Umbilical cord (tissue), 2 donors: ENCODE measurements at places on chromosomes 3 and 15. TPM values are rescaled to one million over a fixed set of nuclear protein-coding genes. Genes with fewer than 3 reads are reported as not detected.

DNA sequence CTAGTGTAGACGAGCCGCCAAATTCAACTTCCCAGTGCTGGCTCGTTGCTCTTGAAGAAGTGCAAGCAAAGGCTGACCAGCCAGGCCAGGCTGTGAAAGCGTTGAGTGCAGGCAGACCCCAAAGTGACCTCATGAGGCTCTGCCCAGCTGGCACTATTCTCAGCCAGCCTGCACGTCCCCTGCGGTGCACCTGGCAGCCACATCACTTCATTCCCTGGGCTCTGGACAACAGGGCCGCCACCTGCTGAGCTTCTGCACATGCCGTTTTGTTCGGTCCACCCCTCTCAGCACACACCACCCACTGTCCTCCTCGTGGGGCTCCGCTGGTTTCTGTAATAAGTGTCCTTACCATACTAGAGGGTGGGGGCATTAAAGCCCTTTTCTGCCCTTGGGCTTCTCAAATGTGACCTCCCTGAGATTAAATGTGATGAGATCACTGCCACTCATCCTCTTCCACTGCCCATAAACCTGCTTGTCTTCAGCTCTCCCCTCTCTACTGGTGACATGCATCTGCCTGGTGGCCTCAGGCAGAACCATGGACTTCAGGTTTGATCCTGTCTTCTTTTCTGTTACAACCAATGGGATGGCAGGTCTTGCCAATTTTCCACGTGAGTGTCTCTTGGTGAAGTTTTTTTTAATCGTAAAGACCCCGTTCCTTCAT lies 6.1 kb downstream of the RASGRF1 start:
- DNase-seq: no peak

Gene ZNF385D
- total RNA-seq: 16.6 TPM

- DNase-seq: no peak
These were observed 231.2 kb downstream of the IL5RA start for GRCh38 chr3:2879023-2879422.

GRCh38 chr3:72086743-72087087 lies 301.8 kb upstream of the PROK2 start:
- DNase-seq: no peak

GRCh38 chr3:58383476-58383875 lies 50.2 kb downstream of the PDHB start:
- DNase-seq: no peak

GRCh38 chr3:172096881-172097420 lies 57.6 kb downstream of the FNDC3B start:
- peak; percentile 71 for DNase-seq

Gene CTXN2
- 1.2 TPM for total RNA-seq

- peak; percentile 73 for DNase-seq
These were observed 60.4 kb upstream of the SLITRK3 start for GRCh38 chr3:165256554-165257065.

Gene SACM1L
- 50.8 TPM for total RNA-seq

Gene PLCH1
- 5.1 TPM for total RNA-seq

Gene NTRK3
- total RNA-seq: 24.1 TPM

DNA sequence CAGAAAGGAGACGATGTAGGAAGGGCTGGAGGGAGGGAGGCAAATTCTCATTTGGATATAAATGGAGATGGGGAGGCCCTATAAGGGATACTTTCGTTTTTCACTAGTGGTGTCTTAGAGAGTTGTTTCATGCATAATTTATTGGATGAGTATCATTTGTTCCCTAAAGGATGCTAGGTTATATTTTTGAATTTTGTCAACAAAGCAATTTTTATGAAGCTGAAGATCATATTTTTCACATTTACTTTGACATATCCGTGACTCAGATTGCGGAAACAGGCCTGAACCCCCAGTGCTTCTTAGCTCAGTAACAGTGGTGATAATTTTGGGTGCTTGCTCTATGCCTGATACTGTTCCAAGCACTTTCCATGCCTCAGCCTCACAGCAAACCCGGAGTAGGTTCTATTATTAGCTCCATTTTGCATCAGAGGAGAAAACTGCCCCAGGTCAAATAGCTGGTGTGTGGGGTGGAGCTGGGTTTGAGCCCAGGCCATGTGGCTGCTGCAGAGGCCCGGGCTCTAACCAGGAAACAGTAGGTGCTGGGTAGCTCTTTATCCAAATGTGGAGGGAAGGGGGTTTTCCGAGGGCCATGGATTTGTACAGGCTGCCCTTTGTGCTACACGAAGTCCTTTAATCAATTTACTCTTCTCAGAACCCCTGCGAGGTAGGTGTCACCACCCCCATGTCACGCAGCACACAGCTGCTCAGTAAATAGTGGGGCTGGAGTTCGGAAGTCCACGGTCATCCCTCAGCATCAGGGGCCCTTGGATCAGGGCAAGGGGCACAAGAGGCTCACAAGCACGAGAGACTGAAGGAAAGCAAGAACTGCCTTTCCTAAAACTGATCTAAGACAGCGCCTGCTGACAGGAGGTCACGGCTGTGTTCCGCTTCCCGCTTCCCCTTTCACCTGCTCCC lies 99.1 kb downstream of the SLC49A4 start:
- DNase-seq: no peak

- DNase-seq: no peak
These were observed 509.5 kb downstream of the NTRK3 start for GRCh38 chr15:87747087-87747486.

DNA sequence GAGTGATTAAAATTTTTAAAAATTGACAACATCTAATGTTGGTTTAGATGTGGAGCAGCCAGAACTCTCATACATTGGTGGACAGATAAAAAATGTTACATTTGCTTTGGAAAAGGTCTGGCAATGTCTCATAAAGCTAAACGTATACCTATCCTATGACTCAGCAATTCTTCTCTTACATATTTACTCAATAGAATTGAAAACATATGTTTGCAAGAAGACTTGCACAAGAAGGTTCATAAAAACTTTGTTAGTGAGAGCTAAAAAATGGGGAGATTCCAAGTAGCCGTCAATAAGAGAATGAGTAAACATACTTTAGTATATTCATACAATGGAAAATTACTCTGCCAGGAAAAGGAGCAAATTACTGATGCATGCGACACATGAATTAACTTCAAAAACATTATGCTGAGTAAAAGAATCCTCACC lies 30.0 kb downstream of the MASP1 start:
- DNase-seq: no peak

Gene C3orf70
- 38.5 TPM for total RNA-seq

Gene IL5RA
- total RNA-seq: 3.9 TPM

GRCh38 chr3:37221407-37221806 lies 47.0 kb upstream of the LRRFIP2 start:
- no peak for DNase-seq

DNA sequence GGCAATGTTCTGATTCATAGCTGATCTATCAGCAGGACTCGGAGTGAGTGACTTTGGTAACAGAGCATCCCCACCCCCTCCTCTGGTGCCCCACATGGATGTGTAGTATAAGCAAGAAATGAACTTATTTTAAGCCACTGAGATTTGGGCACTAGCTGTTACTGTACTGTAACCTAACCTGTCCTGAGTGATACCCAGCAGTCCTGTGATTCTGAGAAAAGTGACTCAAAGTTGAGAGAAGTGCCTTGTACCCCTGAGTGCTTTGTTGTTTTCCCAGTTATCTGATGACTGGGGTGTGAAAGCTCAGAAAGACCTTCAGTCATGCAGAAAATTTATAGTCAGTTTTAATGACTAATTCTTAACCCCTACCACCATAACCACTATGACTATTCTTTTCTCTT lies 439.9 kb upstream of the RBMS3 start:
- DNase-seq: no peak

DNA sequence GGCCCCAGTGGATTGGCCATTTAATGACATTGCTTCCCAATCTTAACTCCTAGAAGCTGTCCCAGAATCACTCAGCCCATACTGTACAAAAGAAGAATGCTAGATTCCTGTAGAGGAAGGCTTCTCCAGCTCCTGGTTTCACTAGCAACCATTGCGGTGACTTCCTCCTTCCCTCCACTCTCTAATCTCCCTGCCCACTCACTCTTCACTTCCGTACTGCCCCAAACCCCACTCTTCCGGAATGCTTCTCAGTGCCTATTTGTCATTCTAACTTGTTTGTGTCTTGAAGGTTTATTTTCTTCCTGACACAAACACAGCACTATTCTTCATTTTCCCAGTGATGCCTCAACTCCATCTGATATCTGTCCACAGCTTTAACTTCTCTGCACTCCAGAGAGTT lies 97.1 kb upstream of the SPATA16 start:
- DNase-seq: no peak

DNA sequence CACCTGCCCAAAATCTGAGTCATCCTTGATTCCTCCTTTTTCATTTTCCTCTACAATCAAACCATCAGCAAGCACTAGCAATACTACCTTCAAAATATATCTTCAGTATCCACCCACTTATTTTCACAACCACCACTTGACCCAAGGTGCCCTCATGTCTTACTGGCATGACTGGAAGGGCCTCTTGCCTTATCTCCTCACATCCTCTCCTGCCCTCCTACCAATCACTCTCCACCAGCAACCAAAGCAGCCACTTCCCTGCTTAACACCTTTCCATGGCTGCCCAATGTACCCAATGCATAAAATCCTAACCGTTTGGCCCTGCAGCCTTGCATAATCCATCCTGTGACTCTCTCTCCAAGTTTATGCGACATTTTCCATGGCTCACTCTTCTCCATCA lies 76.0 kb downstream of the MTHFS start:
- no peak for DNase-seq

DNA sequence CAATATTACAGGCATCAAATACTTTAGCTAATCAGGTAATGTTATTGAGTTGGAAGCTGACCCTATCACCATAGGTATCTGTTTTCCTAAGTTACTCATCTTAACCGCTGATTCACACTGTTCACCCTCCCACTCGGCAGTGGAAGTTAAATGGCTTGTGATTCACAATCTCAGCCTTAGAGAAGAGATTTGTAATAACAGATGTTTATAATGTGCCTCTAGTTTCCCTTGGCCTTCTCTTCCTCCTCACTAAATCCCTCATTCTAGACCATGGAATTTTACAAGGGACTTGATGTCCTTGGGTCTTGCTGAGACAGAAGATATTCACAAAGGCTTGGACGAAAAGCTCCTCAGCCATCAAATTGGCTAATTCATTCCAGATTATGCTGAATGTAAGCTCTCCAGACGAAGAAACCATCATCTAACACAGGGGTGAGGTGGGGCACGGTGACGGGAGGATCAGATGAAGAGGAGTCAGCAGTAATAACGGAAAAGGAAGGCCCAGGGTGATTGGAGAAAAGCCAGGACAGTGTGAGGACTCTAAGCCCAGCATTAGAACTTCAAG lies 931.7 kb downstream of the MCTP2 start:
- peak; percentile 35 for DNase-seq

DNA sequence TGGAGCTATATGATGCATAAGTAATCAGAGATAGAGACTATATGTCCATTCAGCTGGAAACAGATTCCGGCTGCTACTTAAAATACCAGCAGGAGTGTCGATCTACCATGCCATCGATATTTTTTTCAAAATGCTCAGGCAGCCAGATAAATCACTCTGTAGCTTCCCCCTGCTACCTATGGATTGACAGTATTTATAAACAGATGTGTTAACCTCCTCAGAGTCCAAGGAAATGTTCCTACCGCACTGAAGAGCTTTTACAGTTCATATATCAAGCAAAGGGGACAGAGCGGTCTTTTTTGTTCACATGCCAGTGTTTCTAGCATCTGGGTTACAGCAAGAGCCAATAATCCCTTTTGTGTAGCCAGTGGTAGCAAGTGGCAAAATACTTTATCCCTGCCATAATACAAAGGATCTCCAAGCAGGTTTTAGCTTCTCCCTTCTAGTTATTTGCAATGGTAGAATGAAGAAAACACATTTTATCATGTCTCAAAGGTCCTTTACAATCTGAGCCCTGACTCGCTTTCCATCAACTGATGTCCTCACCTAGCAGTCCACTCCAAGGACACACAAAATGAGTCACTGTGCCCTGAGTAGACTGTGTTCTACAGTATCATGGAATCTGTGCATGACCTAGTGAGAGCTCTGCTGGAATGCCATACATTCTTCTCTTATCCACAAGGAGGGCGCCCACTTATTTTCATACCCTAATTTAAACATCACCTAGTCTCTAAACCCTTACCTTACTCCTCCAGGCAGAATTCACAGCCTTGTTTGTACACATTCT lies 507.0 kb downstream of the TBL1XR1 start:
- DNase-seq: no peak

Gene IQCH
- total RNA-seq: 2.2 TPM

Gene IL12A
- total RNA-seq: 0.72 TPM

DNA sequence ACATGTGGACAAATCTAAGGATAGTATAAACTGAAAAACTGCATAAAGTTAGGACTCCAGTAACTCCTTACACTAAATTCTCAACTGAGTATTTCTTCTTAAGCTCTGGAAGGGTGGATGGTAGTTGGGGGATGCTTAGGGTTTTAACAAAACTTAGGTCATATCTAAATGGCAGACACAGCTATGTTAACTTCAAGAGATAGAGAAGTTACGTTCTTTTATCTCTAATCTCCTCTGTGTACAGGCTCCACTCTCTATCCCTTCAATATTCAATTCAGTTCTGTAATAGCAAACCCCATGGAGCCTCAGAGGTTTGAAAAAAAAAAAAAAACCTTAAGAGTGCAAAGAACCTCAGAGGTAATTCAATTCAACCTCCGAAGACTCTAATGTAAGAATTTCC lies 3.1 kb downstream of the CMTM6 start:
- DNase-seq: peak; percentile 77

GRCh38 chr3:45964139-45964538 lies 20.9 kb downstream of the CXCR6 start:
- DNase-seq: no peak

GRCh38 chr15:101086394-101087171 lies 165.3 kb downstream of the CHSY1 start:
- no peak for DNase-seq

Gene ERICH6
- total RNA-seq: not detected

GRCh38 chr15:63233667-63234423 lies 43.6 kb upstream of the APH1B start:
- DNase-seq: peak; percentile 40

- DNase-seq: peak; percentile 7
These were observed 105.7 kb downstream of the PPP2R3A start for GRCh38 chr3:136070953-136071949.

Gene GOLGA8S
- total RNA-seq: 4.6 TPM

GRCh38 chr3:1903111-1903510 lies 195.6 kb upstream of the CNTN4 start:
- no peak for DNase-seq

- DNase-seq: no peak
These were observed 164.1 kb upstream of the CCDC54 start for GRCh38 chr3:107213044-107213669.
